NCI-H2171 (cell line): ENCODE measurements at places on chromosomes 7 and 10.
A peak's percentile ranks its signal among the peaks of the same experiment; 100 is the strongest.

- no peak for DNase-seq
Observed at GRCh38 chr7:149559711-149560110, 62.1 kb upstream of the ZNF746 start.

DNA sequence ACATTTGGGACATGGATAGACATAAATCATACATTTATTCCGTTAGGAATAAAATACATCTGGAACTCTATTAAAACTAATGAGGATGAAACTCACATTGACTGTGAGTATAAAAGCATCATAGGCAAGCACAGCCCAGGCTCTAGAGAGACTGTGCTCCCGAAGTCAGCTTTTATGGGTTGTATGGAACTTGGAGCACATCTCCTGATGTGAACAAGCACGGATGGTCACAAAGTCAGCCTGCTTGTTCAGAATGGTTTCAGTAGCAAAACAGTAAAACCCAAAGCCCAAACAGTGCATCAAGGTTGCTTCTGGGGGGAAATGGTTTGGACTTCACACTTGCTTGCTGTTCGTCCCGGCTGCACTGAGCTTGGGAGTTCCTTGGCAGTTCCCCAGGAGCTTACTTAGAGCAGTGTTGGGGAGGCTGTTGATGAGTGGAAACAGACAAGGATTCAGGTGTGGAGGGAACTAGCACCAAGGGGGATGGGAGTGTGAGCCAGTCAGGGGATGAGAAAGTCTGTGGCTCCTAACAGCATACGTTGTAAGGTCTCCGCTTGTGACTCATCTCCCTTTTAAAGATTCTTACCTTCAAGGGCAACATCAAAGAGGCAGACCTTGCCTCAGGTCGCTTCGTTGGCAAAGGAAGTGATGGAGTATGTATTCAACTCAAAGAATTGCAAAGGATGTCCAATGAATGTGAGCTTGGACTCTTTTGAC lies 19.7 kb upstream of the ITGA8 start:
- DNase-seq: no peak

DNA sequence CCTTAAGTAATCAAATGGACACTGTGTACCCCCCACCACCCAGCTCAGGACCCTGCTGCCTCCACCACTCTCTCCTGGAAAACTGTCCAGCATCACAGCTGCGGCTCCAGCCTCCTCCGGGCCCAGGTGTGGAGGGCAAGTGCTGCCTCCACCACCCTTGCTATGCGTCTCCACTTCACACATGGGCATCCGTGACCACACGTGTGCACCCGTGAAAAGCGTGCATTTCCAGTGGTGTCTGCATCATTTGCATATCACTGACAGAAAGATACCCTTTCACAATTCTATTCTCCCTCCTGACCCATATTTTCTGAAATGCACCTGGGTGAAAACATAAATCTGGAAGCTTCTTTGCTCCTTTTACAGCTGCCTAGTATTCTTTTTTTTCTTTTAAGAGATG lies 89.7 kb upstream of the PDGFA start:
- no peak for DNase-seq

- no peak for DNase-seq
Observed at GRCh38 chr10:12177642-12178041, 18.0 kb downstream of the NUDT5 start.

DNA sequence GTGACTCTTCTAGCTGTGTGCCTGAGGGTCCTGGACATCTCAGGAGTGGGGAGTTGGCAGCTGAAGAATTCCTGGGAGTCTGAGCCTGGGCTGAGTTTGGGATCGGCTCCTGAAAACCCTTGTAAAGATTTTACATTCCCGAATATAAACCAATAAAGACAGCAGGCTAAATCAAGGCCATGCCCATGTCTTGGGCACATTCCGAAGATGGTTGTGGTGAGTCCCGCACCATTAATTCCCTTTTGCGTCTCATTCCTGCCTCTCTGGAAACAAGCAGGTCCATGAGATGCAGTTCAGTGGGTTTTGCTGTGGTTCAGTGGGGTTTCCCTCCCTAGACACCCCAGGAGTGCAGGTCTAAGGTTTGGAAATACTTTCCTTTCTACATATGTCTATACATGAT lies 90.9 kb downstream of the COL26A1 start:
- no peak for DNase-seq

GRCh38 chr7:23742051-23742450 lies 32.0 kb downstream of the STK31 start:
- no peak for DNase-seq

- no peak for DNase-seq
Observed at GRCh38 chr10:121696854-121697253, 98.6 kb upstream of the FGFR2 start.

DNA sequence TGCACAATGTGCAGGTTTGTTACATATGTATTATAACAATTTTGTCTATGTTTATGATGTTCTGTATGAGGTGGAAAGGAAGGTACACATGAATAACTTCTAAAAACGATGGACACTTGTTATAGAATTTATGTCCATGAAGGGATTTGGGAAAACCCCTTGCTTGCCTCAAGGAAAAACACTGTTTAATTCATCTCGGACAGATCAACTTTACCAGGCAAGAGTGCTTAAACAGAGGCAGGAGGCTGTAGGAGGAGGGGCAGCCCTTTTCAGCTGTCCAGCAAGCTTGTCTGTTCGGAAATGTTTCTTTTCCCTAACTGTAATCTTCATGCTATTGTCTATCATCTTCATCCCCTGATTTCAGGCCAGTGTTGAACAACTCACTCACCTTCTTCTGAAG lies 200.9 kb downstream of the CDC14C start:
- DNase-seq: no peak

DNA sequence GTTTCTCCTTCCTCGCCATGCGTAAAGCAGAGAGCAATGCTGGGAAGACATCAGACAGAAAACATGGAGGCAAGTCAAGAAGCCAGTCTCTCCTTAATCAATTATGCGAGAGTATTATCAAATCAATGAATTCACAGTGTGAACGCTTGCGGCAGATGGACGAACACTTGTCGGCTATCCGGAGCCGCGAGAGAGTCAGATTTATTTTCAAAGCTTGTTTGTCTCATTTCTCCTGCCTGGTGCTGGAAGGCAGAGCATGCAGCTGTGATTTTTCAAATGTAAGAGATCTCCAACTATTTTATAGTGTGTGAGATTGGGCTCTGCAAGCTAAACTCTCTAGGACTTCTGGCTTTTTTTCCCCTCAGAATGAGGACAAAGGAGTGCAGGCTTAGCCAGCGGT lies 252.3 kb downstream of the SNX10 start:
- no peak for DNase-seq

- no peak for DNase-seq
Observed at GRCh38 chr10:26509307-26509706, 71.2 kb downstream of the APBB1IP start.

DNA sequence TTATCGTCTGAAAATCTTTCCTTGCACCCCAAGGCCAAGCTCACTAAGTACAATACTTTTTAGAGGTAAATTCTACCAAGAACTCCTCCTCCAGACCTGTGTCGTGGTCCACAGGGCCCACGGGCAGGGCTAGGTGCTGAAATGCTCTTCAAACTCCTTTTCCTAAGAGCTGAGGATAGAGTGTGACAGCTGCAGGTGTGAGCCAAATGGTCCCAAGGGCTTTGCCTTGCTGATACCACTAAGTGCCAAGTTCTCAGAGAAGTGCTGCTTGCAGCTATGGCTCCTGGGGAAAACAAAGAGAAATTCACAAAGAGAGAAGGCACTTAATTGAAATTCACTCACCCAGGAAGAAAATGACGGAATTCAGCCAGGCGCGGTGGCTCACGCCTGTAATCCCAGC lies 868.9 kb upstream of the AUTS2 start:
- DNase-seq: peak; percentile 92

DNA sequence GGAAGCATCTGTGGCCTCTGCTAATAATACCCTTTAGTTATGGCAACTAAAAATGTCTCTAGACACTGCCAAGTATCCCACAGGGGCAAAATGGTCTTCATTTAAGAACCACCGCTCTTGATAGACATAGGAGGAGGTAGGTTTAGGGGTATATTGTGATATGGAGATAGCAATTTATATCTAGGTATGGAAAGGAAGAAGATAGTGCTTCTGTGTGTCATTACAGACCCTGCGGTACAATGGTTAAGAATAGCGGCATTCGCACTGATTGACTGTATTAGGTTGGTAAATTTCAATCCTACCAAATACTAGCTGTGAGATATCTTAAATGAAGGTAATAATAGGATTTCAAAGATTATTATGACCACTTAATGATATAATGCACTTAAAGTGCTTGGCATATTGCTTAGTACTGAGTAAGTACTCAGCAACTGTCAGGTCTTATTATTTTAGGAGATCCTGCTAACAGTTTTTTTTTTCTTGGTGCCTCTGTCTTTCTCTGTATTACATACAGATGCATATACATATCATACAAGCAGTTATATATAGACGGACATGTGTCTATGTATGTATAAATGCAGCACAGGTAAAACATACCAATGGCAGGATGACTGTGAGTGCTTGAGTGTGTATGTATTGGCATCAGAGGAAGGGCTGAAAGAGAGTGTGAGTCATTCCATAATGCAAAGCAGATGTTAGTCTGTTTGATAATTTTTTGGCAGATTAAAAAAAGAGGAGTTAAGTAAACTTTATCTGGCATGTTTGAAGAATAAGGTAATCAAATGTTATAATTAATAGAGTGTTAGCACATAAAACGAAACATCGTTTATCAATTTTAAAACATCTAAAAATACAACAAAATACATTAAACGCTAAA lies 50.0 kb upstream of the ITGB8 start:
- DNase-seq: no peak

GRCh38 chr7:13851736-13852135 lies 137.7 kb downstream of the ETV1 start:
- peak; percentile 88 for DNase-seq

GRCh38 chr7:141074162-141074991 lies 513 bp downstream of the TMEM178B start:
- peak; percentile 27 for DNase-seq

GRCh38 chr7:77455321-77455720 lies 39.2 kb upstream of the GSAP start:
- no peak for DNase-seq

GRCh38 chr7:116543664-116544063 lies 18.8 kb downstream of the CAV1 start:
- no peak for DNase-seq

DNA sequence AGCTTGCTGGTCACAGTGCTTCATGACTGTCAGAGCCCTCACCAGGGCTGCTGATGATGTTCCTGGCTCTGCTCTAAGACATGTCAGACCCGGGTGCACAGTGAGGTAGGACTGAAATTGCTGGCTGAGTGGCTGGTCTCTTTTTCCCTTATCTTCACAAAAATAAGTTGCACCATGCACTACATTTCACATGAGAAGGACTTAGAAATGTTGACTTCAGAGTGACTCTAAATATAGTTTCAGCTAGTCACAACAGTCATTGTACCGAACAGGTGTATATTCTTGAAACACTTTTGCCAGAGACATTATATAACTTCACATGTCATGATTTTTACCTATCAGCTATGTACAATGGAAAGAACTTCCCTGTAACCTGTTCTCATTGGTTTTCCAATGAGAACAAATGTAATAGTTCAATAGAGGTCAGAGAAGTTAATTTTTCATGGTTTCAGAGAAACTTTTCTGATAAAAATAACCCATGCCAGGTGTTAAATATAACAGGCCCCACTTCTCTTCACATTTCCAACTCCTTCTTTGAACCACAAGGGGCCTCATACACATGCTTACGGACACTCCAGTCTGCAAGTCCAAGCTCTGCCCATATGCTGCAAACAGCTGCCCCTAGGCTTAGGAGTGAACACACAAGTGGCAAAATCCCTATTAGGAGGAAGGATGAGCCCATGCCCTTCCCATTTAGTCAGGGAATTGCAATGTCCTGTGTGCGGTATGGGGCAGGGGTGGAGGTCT lies 115.6 kb downstream of the CDK6 start:
- DNase-seq: no peak
